A549 treated with Hydrocortisone at 1 μM for 4 hours (cell line): ENCODE measurements at places on chromosomes 6 and 20. TPM values are rescaled to one million over a fixed set of nuclear protein-coding genes. Genes with fewer than 3 reads are reported as not detected.

Gene ZC3H12D
- 0.03 to 0.12 TPM (median 0.06 TPM) in 4 of 5 replicates, not detected in the other for total RNA-seq

Gene UST
- 3.0 to 5.0 TPM (median 4.5 TPM) in 5 replicates for total RNA-seq

Gene GPR6
- not detected in 5 replicates for total RNA-seq

Gene TREM1
- total RNA-seq: 0.10 to 0.25 TPM (median 0.13 TPM) in 3 of 5 replicates, not detected in the others

Gene KIAA0408
- total RNA-seq: 5.3 to 7.5 TPM (median 5.6 TPM) in 5 replicates

Gene HLA-DQB1
- not detected in 5 replicates for total RNA-seq

Gene PXDC1
- 17.0 to 25.3 TPM (median 20.2 TPM) in 5 replicates for total RNA-seq
